ENCODE measurements at places on chromosomes 7 and 10.

- DNase-seq = no peak
Observed at GRCh38 chr7:14739168-14739840, 163.2 kb downstream of the DGKB start.

- DNase-seq = no peak
Observed at GRCh38 chr7:24652251-24652939, 79.1 kb downstream of the PALS2 start.

DNA sequence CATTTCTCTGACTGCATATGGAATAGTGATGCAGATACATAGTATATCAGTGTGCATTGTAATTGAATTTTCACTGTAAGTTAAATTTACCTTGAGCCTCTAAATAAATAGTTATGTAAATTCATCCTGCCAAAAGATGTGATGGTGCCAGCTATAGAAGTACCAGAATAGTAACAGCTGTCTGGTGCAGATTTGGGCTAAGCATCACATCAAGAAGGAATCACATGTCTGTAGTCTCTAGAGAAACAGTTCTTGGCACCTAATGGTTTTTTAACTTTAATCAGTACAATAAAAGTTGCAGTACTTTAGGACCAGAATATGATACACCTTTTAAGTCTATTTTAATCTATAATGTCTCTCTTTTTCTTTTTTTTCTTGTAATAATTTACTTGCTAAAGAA, 17.4 kb downstream of the PLEKHA1 start:
- no peak for DNase-seq

DNA sequence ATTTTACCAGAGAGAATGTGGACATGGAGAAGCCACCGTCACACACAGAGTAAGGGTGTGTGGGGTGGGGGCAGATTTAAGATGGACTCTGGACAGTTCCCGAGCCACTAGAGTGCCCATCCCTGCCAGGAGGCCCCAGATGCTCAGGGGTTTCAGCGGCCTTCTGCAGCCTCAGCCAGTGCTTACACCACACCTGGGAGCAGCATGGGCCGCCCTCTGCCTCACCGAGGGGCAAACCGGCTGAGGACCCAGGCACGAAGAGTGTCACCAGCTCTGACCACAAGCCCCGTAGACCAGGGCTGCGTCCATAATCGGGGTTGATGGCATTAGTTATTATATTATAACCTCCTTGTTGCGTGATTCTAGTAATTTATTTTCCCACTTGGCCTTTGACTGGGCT, 6.7 kb upstream of the MNX1 start:
- DNase-seq = no peak

Measured in NCI-H510A treated with DMSO at 0.1 percent for 48 hours (cell line).